ENCODE measurements at places on chromosomes 3 and 15.

- DNase-seq, result no peak
These were observed 115.5 kb downstream of the SLC25A26 start for GRCh38 chr3:66336333-66336766.

- DNase-seq, result no peak
These were observed 21.3 kb downstream of the ADGRG7 start for GRCh38 chr3:100630664-100631063.

- DNase-seq, result no peak
These were observed 9.4 kb upstream of the DYNLT2B start for GRCh38 chr3:196327405-196327804.

GRCh38 chr3:190266265-190266912 lies 55.9 kb downstream of the CLDN1 start:
- DNase-seq, result no peak

GRCh38 chr3:155442072-155442471 lies 148.6 kb upstream of the STRIT1 start:
- no peak for DNase-seq

GRCh38 chr3:142165194-142165593 lies 15.8 kb upstream of the TFDP2 start:
- no peak for DNase-seq

DNA sequence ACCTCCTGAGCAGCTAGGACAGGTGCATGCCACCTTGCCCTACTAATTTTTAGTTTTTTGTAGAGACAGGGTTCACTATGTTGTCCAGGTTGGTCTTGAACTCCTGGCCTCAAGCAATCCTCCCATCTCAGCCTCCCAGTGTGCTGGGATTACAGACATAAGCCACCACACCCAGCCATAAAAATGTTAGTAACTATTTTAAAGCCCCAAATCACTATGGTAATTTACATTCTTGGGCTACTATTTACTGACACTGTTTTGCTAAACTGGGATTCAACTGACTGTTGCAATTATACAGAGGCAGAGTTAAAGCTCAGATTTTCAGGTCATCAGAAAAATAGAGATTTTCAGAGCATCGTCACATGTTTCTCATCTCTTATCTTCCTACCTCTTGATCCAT lies 258.6 kb downstream of the FEZF2 start:
- DNase-seq, result no peak
